ENCODE measurements at places on chromosomes 2 and 18. TPM values are rescaled to one million over a fixed set of nuclear protein-coding genes. Genes with fewer than 3 reads are reported as not detected.

The LONRF2 gene
- 1.0 TPM for total RNA-seq

The NCKAP5 gene
- total RNA-seq: 0.12 TPM

The PTPRN gene
- 4.6 TPM for total RNA-seq

The MAB21L4 gene
- total RNA-seq: not detected

The LIMS2 gene
- 55.2 TPM for total RNA-seq

The TMEM131 gene
- 13.8 TPM for total RNA-seq

The SLC14A1 gene
- under 0.01 TPM for total RNA-seq

The RAB6C gene
- not detected for total RNA-seq

The FSHR gene
- total RNA-seq: not detected

The RBKS gene
- total RNA-seq: 1.7 TPM

The TDRD15 gene
- not detected for total RNA-seq

The ACVR1C gene
- not detected for total RNA-seq

The FOXD4L1 gene
- not detected for total RNA-seq

The ZBTB14 gene
- total RNA-seq: 6.0 TPM

The DSG1 gene
- not detected for total RNA-seq

The RPRM gene
- 1.2 TPM for total RNA-seq

The HTR2B gene
- total RNA-seq: 8.0 TPM

The COL6A3 gene
- 649 TPM for total RNA-seq

The GATA6 gene
- 89.5 TPM for total RNA-seq

The SELENOI gene
- total RNA-seq: 4.2 TPM

Measured in pericardium fibroblast (primary cell).